ENCODE measurements at places on chromosomes 5 and 9.

GRCh38 chr5:446883-447263, 3.9 kb downstream of the EXOC3 start:
- DNase-seq: peak; percentile 81

GRCh38 chr9:89881431-89881830, 276.6 kb downstream of the GADD45G start:
- DNase-seq: no peak

DNA sequence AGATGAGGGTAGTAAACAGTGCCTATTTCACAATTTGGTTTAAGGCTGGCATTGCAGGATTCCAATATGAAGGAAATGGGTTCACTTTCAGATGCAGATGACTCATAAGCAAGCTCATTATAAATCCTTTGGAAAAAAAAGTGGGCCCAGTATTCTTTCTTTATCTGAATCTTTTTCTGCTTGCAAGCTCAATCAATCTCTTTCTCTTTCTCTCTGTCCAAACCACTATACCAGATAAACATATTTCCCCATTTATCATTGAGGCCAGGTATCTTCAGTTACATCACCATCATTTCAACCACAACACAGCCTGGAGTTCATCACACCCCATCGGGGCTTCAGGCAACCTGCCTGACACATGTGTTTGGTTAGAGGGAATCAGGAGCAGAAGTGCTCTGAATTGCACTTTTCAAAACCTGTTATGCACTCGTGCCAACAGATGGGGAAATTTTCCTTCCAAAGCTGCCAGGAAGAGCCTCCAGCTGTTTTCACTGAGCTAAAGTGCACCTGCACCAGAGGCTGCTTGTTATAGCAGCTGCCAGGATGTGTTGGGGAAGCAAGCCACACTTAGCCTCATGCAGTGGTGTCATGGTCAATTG, 30.0 kb upstream of the MAMDC2 start:
- DNase-seq: peak; percentile 2

- DNase-seq: no peak
Measured at GRCh38 chr5:65426656-65427055, 55.1 kb downstream of the ADAMTS6 start.

GRCh38 chr5:113124914-113125313, 148.3 kb downstream of the DCP2 start:
- DNase-seq: no peak

DNA sequence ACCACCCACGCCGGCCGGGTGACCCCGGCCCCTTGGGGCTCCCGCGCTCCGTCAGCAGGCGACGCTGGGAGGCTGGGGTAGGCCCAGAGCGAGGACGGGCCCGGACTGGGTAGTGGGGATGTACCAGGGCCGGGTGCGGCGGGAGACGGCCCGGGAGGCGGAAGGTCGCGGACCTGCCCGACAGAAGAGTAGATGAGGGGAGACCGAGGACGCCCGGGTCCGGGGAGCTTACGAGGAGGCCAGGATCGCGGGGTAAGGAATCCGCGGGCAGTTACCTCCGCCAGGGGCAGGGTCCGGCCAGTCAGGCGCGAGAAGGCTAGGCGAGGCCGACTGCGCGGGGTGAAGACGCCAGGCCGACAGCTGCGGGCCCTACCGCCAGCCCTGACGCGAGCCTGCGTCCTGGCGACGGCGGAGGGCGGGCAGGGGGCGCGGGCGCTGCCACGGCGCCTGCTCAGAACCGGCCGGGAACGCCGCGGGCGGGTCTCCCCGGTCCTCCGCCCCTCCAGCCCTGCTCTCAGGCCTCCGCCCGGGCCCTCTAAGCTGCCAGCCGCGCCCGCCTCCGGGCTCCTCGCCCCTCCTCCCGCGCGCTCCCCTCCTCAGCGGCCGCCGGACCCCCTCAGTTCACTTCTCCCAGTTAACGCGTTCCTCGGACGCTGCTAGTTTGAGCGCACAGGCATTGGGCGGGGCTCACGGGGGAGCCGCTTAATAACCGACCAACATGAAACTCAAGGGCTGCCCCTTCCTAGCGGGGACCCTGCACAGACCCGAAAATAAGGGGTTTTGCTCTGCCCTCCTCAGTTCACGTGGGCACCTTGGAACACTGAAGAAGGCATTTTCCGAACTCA, at the start of gene CPLANE1:
Gene CPLANE1 (minus strand): TSS at position 407 of the 845 bp plus-strand sequence. CDS start 1,678 bp downstream, outside the sequence.
- peak; percentile 66 for DNase-seq

- no peak for DNase-seq
Measured at GRCh38 chr5:132008163-132008473, 3.3 kb downstream of the ACSL6 start.

DNA sequence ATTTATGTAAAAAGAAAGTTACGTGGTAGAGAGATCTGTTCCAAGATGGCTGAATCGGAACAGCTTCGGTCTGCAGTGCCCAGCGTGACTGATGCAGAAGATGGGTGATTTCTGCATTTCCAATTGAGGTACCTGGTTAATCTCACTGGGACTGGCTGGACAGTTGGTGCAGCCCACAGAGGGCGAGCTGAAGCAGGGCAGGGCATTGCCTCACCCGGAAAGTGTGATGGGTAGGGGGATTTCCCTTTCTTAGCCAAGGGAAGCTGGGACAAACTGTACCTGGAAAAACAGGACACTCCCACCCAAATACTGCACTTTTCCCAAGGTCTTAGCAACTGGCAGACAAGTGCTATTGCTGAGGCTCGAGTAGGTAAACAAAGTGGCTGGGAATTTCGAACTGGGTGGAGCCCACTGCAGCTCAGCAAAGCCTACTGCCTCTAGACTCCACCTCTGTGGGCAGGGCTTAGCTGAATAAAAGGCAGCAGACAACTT, 13.1 kb upstream of the HSD17B4 start:
- no peak for DNase-seq

DNA sequence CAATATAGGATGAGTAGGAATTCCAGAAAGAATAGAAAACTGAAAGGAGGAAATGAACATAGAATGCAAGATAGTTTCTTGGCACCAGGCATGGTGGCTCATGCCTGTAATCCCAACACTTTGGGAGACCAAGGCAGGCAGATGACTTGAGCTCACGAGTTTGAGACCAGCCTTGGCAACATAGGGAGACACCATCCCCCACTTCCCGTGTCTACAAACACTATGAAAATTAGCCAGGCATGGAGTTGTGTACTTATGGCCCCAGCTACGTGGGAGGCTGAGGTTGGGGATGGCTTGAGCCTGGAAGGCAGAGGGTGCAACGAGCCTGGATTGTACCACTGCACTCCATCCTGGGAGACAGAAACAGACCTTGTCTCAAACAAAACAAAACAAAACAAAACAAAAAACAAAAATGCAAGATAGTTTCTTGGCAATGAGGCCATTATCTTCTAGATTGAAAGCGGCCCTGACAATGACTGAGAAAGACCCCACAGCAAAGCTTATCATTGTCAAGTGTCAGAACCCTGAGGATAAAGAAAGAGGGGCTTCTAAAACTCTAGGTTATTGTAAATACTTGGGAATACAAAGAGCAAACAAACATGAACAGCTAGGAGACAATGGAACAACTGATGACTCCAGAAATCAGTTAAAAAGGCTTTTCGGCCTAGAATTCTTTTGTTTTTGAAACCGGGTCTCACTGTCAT, 9.2 kb downstream of the SQSTM1 start:
- DNase-seq: no peak

DNA sequence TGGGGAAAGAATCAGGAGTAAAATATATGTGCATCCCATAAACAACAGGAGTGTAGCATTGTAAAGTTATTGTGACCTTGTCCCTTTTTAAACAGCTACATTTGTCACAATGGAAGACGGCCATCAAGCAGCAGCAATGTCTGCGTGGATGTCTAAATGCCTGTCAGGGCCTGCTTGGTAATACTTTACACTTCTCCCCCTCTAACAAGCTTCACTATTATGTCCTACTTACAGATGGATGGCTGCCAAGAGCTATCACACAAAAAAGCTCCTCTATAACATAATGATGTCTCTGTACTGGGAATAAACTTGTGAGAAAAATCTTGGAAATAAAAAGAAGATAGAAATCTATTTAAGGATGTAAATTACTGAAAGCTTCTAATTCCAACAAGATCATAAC, 213.0 kb downstream of the FBXL17 start:
- no peak for DNase-seq

DNA sequence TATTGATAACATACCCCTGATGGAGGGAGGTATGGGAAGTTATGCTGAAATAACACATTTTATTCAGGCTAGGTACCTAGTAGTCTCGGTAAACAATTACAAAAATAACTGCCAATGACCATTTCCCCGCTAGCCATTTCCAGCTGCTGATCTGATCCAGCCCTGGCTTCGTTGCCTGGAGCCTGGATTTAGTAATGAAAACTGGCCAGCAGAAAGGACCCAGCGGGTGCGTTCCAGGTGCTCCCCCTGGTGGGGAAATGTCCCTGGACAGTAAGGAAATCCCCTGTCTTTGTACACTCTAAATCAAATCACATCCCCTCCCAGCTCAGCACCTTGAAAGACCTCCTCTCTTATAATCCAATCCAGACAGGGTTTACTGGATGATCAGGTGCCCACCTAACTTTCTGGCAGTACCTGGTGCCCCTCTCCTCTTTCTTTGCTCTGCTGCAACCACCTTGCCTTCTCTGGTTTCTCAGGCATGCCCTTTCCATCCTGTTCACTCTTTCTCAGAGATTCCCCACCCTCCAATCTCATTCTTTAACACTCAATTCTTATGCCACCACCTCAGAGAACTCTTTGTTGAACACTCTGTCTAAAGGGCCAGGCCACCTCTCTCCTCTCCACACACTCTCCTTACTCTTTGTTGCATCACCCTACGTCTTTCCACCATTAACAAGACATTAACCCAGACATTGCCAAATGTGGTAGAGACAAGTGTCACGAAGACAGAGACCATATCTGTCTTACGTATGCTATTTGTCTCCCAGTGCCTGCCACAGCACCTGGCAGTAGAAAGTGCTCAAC, 50.1 kb upstream of the SMAD5 start:
- peak; percentile 59 for DNase-seq

DNA sequence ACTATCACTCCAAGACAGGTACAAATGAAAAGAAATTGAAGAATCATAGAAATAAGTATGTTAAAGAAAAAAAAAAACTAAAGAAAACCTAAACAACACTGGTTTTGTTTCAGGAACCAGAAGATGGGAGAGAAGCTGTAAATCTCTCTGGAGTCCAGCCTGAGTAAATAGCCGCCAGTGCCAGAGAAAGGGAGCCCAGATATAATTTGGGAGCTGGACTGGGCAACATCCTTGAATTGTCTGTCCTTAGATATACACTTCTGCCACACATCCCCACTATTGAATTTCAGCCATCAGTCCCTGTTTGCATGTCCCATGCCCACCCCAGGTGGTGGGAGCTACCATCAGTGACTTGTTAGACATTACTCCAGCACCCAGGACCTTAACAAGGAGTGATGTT, 979.6 kb downstream of the DTWD2 start:
- peak; percentile 82 for DNase-seq

DNA sequence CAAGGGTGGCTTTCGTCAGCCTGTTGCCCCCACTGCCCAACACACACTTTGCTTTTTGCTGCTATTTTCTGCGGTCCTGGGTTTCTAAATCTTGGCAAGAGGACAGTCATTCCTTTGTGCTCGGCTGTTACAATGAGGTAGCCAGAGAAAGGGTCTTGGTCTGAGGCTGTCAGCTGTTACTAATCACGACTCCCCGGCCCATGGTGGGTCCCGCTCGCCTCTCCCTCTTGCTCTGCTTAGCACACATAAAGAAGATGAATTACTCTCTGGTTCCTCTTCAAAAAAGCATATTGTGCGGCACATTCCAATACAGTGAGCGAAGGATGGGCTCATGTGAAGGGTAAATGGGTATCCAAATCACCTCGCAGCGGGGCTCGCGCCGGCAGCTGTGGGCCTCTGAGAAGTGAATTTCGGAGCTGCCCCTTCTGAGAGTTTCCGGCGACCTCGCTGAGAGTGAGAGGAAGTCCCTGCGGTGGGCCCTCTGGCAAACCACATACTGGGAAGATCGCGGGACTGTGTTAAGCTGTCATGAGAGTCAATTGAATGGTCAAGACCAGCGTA, 56.0 kb downstream of the SLC1A3 start:
- no peak for DNase-seq

- no peak for DNase-seq
Measured at GRCh38 chr5:133996683-133997252, 8.0 kb downstream of the VDAC1 start.

DNA sequence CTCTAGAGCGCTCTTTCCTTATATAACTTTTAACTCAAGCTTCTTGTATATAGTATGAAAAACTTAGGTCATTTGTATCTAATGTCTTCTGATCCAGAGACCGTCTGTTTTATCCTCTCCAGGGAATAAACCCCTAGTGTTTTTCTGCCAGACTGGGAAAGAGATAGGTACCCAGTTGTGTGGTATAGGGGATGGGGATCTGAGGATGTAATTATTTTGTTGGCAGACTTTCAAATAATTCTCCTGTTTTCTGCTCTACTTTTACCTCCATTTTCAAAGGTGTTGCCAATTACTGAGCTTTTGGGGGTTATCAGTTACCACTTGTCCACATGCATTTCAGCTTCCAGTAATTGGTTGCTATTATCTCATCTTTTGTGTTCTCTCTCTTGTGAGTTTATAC, 17.9 kb downstream of the CCDC171 start:
- DNase-seq: no peak

DNA sequence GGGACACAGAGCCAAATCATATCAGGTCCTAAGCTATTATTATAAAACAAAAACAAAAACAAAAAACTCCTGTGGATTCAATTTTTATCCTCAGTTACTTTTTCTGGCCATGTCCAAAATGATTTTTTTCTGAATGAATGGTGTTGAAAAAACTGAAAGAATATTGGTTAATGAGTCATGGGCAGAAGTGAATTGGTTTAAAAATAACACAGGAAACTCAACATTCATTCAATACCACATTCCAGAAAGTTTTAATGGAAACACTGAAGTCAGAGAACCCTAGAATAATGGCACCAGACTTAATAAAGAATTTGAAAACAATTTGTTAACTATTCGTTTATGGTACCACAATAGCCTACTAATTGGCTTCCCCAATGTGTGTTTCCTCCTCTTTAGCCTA, 102.4 kb upstream of the CDH9 start:
- DNase-seq: no peak

DNA sequence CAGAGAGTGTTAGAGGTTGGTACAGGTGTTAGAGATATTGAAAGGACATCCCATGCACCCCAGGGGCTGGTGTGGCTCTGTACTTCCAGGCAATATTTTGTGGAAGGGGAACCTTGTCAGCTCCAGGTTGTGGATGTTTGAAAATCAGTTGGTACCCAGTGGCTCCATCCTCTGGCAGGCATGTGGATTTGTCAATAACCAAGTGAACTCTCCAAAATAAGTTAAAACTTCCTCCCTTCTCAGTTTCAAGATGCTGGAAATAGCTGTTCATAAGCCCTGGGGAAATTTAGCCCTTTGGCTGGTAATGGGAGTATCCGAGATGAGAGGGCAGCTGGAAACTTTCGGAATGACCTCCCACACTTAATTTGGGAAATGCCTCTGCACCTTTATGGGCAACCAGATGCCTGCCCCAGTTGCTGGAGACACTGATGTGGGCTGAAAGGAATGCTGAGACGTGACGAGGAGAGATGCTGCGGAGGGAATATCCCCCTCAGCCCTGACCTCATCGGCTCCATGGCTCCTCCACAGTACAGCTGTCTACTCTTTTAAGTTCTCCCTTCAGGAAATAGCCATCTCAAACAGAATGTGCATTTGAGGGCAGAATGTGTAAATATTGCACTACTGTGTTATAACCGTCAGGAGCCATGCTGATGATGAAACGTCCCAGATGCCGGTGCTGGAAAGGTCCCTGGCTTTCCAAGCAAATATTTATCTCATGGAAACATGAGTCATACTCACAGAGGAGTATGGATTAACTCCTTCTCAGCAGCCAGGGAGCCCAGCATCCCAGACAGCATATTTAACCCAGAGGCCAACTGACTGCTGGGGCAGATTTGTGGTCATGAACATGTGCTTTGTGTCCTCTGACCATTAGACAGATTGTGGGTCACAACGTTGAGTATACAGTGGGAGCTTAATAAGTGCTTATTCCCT, 29.5 kb downstream of the TGFBI start:
- DNase-seq: peak; percentile 48
